ENCODE measurements at places on chromosomes 7 and 10.

GRCh38 chr10:106795619-106796018 lies 368.9 kb downstream of the SORCS1 start:
- no peak for DNase-seq

DNA sequence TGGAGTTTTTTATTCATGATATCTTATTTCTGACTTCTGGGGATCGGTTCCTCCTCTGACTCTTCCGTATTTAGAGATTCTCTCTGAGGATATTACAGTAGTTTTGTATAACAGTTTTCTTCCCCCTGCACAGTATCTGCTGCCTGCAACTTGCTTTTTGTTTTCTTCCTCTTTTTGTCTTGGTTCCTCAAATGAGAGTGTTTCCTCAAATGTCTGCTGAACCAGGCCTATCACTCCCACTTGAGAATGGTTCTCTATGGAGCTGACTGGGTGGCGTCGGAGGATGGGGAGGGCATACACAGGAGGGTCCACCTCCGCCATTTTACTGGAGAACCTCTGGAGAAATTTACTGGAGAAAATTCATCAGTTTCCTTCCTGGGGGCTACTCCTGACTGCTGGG lies 27.7 kb downstream of the ARHGAP22 start:
- DNase-seq, result no peak

DNA sequence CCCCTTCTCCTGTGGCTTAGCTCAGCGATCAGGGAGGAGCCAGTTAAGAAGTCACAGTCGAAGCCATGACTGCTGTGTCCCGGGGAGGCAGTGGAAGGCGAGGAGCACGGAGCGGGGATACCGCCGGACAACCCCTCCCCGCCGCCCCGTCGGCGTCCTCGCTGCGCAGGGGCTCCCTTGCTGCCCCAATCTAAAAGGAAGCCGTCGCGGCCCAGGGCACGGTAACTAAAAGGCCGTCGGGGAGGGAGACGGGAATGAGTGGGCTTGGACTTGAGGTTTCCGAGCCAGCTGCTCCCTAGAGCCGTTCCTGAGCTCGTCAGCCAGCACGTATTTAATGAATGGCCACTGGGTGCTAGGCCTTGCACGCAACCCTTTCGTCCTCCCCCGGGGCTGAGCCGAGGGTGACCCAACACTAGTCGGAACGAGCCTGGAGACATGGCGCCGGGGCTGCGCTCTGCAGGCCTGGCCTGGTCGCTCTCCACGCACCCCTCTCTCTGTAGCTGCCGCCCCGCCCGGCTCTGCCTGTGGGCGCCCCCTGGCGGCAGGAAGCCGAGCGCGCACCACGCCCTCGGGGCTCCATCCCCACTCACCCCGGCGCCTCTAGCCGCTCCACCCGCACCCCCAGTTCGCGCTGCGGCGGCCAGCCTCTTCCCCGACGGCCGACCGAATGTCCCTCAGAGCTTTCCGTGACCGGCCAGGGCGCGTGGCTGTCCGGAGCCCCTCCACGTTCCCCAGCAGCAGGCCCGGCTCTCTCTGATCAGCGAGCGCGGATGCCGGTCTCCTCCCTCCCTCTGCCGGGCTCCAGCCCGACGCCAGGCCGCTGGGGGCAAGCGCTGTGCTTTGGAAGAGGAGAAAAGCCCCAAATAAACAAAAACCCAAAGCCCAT lies 29.3 kb upstream of the KCNK18 start:
- DNase-seq, result peak; percentile 39

DNA sequence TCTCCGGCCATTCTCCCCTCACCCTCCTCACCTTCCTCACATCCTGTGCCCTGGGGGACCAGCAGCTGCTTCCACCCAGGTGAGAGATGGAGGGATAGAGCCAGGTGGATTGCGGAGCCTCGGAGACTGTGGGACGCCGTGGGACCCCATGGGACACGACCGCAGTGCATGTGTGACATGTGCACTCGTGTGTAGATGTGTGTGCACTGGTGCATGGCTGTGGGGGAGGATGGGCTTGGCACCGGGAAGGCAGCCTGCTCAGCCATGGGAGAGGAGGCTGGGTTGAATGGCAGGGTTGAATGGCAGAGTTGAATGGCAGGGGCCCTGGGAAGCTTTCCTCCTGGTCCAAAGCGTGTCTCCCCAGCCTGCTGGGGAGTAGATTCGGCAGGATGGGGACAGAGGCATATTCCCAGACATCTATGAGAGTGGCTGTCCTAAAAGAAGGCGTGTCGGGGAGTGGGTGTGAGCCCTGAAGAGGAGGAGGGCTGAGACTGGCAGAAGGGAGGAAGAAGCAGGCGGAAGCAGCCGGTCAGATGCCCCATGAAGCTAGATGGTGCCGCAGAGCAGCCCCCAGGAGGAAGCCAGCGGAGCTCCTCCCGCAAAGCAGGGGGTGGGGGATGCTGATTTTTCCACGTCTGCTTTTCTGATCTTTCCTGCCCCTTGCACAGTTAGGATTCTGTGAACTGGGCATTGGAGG lies 815 bp downstream of the GIMAP8 start:
- no peak for DNase-seq

GRCh38 chr10:93222211-93222754 lies 148.6 kb downstream of the CYP26A1 start:
- DNase-seq, result no peak

GRCh38 chr7:136230210-136230609 lies 253.1 kb upstream of the MTPN start:
- DNase-seq, result no peak

DNA sequence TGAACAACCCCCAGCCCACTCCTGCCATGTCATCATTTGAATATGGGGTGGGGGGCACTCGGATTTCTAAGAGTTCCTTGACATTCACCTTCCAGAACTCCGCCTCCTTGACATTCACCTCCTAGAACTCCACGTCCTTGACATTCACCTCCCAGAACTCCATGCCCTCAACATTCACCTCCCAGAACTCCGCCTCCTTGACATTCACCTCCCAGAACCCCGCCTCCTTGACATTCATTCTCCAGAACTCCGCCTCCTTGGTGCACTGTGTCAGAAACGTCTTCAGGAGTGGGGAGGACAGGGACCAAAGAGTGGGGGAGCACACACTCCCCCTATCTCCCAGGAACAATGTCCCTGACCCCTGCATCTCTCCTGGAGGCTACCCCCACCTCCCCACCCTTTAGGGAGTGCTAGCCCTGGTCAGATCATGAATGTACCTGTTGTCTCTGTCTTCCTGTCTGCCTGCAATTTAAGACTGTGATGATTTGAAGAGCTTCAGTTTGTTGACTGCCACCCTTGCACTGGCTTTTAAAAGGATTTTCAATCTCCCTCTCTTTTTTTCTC lies 110.1 kb downstream of the NPTX2 start:
- DNase-seq, result no peak

- DNase-seq, result no peak
Observed at GRCh38 chr10:93181271-93182048, 107.8 kb downstream of the CYP26A1 start.

GRCh38 chr10:123570051-123570897 lies 95.9 kb upstream of the GPR26 start:
- no peak for DNase-seq

DNA sequence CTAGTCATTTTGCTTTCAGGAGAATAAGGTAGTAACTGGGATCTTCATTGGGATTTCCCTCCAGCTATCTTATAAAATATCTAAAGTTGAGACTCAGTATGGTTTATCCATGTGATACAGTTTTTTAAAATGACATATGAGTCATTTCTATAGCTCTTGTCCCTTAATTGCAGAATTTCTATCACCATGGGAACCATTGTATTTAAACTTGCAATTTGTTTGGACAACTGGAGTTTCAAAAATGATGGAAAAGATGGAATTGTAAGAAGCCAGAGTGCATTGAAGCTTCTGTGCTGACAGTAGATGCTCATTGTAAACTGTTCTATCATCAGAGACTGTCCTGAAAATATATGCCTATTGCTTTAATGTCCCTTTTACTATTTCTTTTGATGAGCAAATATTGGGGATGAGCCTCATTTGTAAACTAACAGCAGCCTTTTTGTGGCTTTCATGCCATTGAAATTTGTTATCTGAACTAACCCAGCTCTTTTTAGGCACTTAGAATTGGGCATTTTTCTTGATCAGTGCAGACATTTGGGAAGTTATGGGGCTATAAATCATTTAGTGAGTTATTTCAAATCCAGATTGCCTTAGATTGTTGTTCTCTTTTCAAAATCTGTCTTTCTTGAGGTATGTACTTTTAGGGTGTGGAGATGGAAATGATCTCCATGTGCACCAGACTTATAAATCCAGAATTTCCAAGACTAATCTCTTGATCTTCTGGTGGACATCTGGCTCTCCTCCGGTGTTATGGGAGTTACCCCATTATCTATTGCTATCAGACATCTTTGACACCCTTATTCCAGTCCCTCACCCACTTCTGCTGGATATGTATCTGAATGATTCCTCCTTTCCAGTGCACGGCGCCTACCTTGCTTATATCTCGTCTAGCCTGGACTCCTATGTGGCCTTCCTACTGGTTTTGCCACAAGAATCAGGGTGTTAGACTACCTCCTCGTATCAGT lies 159.0 kb downstream of the SND1 start:
- no peak for DNase-seq

GRCh38 chr7:65731129-65731528 lies 141.7 kb upstream of the VKORC1L1 start:
- DNase-seq, result no peak

DNA sequence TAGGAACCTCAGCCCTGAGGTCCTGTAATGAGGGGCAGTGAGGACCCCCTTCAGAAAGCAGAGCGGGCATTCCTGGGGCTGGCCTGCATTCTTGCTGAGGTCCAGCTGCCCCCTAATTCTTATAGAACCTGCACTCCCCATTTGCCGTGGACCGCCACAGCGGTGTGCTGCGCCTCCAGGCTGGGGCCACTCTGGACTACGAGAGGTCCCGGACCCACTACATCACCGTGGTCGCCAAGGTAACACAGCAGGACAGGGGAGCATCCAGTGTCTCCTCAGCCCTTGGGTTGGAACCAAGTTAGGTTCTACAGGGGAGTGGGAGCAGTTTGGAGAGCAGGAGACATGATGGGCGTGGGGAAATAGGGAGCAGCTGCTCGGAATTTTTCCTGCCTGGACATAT lies 7.3 kb downstream of the CDHR1 start:
- DNase-seq, result no peak

GRCh38 chr10:31147210-31147608 lies 115.5 kb upstream of the ZNF438 start:
- no peak for DNase-seq

DNA sequence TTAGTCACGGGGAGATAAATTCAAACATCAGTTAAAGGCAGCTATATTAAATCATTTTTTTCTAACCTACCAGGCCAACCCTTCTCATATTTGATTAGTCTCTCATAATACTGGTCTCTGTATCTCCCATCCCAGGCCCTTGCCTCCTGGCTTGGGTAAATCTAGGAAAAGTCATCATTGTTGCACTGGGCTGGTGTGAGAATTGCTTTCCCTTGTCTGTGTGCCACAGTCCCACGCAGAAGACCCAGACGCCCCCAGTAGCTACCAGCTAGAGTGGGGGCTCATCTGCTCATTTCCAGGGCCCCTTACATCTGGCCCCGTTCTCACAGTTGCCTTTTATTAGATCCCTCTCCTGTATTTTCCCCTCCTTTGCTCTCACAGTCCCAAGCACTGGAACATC lies 67.6 kb upstream of the VIPR2 start:
- no peak for DNase-seq

DNA sequence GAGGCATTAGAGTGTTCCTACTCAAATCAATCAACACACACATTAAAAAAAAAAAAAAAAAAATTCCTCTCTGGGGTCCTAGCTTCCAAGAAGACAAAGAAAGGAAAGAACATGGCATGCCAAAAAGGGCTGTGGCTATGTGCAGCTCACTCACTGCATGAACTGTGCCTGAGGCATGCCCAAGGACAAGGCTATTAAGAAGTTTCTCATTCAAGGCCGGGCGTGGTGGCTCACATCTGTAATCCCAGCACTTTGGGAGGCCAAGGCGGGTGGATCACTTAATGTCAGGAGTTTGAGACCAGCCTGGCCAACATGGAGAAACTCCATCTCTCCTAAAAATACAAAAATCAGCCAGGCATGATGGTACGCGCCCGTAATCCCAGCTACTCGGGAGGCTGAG lies 41.9 kb upstream of the PPP3CB start:
- no peak for DNase-seq

DNA sequence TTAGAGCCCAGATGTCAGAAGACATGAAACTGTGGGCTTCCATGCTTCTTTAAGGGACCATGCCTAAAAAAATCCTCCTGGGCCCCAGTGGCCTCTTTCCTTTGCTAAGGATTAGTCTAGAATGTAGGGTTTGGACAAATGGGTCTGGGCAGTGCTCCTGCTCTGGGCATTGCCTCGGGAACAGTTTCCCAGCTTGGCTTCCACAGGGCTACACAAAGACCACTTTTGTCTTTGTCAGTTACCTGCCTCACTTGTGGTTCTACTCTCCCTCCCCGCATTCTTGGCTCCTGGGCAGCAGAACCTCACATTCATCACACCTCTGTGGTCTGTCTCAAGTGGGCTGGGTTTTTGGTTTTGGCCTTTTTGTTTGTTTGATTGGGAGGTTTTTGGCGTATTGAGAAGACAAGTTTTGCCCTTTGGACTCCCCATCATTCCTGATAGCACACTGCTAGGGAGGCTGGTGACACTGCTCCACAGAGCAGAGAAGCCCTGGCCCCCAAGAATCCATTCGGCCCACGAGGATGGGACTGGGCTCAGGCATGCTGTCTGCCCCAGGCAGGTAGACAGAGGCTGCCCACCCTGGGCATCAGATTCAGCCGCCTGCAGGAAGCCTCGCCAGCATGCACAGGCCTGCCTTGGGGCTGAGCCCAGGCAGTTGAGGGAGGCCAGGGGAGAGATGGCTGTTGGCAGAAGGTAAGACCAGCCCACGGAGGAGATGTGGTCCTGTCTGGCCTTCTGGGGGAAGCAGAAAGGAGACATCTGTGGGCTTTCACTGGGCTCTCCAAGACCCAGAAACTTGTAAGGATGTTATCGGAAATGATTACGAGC lies 343.7 kb downstream of the WDR11 start:
- no peak for DNase-seq

DNA sequence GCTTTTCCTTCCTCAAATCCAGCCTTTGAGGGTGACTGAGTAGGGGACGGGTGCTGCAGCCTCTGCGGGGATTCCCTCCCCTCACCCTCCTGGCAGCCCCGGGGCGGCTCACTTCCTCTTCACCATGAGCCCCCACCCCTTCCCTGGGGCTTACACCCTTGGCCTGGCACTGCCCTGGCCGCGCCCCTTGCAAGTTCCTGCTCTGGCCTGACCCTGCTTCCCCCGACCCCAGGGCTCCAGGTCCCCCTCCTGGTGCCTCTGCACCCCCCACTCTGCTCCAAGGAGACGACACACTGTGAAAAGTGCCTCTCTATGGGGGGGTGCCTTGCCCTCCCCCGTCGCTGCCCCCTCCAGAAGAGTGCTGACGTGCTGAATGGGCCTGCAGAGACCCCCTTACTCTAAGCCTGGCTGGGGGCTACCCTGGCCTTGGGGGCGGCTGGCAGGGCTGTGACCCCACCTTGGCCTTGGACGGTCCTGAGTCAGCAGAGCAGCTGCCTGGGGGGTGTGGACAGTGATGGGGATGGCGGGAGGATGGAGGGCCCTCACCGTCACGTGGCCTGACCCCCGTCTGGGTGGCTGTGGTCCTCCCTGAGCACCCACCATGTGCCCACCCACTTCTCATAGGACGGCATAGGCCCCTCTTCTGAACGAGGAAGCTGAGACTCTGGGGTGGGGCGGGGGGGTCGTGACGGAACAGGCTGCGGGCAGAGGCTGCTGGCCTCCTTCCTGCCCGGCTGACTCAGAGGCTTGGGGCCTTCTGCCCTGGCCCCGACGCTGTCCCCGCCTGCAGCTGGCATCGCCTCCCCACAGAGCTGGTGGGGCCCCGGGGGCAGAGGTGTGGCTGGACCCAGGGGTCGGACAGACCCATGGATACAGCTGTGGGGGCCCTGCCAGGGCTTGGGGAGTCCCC lies 9.8 kb downstream of the LFNG start:
- peak; percentile 46 for DNase-seq

Data from anterior cingulate cortex (tissue), 58 donors.